Suppressor macrophage (primary cell): ENCODE measurements at places on chromosomes 1 and 21.

- DNase-seq: no peak
Observed at GRCh38 chr1:160359559-160360226, 7.2 kb upstream of the NHLH1 start.

GRCh38 chr1:44281962-44282703, 68.9 kb downstream of the DMAP1 start:
- peak; percentile 67 for DNase-seq

- DNase-seq: no peak
Observed at GRCh38 chr1:161981735-161982506, 41.7 kb downstream of the OLFML2B start.

GRCh38 chr1:217149791-217150190, 426.6 kb upstream of the ESRRG start:
- DNase-seq: no peak

DNA sequence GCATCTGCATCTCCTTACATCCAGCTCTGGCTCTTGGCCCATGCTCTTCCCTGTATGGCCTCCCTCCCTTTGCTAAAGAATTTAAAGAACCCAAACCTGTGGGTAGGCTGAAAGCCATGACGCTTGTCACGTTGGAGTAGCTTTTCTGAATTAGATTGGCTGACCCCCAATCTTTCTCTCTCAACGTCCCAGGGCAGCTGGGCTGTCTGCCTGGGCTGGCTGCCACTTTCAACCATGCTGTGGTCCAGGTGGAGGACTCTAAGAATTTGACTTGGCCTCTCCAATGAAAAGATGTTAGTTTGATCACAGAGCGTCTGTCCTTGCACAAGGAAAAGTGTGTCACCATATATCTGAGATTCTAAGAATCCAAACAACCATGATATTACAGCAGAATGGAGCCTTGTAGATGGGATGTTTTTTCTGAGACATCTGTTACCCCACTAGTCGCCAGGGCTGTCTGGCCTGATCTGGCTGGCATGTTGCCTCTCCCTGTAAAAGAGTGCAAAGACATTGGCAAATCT, 6.5 kb upstream of the IGSF3 start:
- no peak for DNase-seq

GRCh38 chr1:12251442-12251841, 21.6 kb downstream of the VPS13D start:
- no peak for DNase-seq

DNA sequence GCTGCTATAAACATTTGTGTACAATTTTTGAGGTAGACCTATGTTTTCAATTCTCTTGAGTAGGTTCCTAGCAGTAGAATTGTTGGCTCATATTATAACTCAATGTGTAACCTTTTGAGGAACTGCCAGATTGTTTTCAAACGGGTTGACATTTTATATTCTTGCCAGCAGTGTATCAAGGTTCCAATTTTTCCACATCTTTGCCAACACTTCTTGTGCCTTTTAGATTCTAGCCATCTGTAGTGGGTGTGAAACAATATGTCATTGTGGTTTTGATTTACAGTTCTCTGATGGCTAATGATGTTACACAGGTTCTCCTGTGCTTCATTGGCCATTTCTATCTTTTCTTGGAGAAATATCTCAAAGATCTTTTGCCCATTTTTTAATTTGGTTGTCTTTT, 36.4 kb downstream of the MAP3K7CL start:
- DNase-seq: peak; percentile 30

GRCh38 chr1:103513711-103514110, 11.8 kb upstream of the RNPC3 start:
- peak; percentile 40 for DNase-seq

DNA sequence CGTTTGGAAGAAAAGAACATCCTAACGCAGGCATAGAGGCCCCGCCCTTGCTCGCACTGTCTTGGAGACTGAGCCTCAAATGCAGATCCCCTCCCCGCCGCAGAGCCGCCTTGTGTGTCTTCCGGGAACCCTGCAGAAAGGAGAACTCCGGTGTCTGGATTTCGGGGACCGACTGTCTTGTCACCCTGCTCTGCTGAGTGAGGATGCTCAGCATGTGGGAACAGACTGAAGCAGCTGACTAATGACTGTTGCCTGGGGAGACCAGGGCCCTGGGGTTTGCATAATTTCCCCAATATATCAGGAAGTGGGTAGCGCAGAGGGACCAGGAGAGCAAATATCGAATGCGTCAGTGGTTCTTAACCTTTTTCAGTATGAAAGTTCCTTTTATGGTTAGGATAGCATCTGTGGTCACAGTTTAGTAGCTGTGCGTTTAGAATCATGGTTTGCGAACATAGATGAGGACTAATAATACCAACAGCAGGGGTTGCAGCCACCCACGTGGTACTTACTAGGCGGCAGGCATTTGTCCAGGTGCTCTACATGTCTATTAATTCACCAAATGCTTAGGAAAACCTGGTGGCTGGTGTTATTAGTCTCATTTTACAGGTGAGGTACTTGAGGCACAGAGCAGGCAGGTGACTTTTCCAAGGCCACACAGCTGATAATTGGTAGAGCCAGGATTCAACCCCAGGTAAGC, 14.3 kb downstream of the GPR137B start:
- DNase-seq: peak; percentile 93

GRCh38 chr21:43894206-43894577, 29.2 kb downstream of the AGPAT3 start:
- DNase-seq: no peak

DNA sequence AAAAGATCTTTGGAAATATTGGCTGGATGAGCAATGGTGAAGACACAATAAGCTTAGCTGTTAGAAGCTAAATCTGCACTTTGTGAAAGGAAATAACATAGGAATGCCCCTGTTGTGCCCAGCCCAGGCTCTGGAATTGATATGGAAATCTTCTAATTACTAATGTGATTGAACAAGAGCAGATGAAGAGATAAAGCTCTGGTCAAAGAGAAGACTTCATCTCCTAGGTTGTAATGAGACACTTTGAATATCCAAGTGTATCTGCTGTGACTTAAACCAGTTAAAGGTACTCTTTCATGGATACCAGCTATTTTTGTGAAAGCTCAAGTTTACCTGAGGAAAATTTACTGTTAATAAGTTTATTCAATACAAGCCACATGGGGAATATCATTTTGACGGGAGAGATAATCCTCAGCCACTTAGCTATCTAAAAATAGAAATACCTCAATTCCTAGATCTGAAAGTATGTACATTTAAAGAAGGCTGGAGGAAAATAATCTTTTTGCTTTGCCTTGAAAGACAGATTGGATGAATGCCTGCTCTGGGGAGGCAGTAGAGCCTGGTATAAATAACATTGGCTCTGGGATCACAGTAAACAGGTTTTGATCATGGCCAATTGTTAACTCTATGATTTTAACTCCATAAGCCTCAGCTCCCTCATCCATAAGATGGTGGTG, 494.0 kb upstream of the B3GALT2 start:
- DNase-seq: no peak

DNA sequence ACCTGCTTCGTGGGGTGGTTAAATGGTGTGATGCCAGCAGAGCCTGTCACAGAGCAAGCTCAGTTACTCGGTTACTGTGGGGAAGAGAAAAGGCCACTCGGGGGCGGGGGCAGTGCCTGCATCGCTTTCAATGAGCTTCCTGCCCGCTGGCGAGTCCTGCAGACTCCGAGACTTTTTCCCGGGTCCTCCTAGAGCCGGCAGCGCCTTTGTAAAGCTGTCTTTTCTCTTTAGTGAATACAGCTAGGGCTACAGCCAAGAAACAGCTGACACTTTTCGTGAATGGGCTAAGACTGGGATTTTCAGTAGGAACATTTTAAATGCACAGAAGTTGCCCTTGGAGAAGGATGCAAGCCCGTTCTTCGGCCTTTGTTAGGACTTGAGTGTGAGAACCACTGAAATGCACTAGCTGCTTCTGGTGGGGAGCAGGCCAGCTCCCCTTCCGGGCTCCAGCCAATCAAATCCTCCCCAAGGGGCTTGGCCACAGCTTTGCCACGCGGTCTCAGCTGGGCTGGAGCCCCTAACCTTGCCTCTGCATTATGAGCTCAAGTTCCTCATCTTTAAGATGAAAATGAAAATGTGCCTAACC, 23.4 kb upstream of the EFHD2 start:
- peak; percentile 60 for DNase-seq

DNA sequence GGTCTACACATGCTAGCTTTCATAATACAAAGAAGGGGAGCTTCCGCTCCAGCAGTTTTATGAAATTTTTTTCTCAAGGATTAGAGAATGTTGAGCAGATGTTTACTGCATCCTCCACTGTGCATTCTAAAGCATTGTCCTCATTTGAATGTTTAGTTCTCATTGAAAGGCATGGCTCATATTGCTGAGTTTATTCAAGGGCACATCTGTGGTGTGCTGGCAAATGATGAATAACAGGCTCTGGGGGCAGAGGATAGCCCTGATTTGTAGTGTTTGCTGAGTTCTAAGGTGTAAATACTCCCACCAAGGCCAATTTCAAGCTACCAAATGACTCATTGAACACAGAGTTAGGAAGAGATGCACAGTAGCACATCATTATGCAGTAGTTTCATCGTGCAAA, 303.2 kb upstream of the FAM78B start:
- DNase-seq: no peak

GRCh38 chr1:12556957-12557935, 60.8 kb downstream of the DHRS3 start:
- DNase-seq: no peak

DNA sequence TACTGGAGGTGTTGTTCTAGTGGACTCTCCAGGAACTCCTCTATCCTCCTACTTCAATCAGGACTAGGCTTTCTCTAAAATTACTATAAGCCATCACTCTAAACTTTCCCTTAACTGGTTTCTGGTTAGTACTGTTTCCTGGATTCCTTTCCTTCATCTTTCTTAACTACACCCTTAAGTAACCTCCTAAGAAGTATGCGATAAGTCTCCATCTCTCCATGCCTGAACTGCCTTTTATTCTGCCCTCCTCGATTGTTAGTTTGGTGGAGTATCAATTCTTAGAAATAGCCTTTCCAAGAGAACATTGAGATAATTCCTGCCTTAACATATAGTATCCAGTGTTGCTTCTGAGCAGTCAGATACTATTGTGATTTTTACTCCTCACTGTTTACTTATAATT, 162.9 kb upstream of the PDE4B start:
- DNase-seq: no peak

DNA sequence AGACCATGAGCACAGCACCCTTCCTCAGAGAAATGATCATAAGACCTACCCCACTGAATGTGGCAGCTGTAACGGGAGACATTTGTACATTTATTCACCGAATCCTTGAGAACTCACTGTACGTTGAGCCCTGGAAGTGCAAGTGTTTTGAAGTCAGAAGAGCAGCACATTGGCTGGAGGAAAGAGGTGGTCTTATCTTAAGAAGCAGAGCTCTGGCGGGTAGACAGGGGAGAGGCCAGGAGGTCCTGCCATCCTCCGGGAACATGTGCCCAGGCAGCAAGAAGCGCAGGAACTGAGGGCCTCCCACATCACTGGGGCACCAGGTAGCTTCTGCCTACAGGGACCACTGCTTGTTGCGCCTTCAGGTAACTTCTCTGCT, 169.2 kb upstream of the IRF2BP2 start:
- peak; percentile 16 for DNase-seq
